ENCODE measurements at places on chromosomes 13 and 19.

GRCh38 chr13:100525453-100526317 is 62.9 kb downstream of the GGACT start:
- DNase-seq, result no peak

GRCh38 chr19:48613024-48613851 is 1.6 kb downstream of the FAM83E start:
- DNase-seq, result no peak

DNA sequence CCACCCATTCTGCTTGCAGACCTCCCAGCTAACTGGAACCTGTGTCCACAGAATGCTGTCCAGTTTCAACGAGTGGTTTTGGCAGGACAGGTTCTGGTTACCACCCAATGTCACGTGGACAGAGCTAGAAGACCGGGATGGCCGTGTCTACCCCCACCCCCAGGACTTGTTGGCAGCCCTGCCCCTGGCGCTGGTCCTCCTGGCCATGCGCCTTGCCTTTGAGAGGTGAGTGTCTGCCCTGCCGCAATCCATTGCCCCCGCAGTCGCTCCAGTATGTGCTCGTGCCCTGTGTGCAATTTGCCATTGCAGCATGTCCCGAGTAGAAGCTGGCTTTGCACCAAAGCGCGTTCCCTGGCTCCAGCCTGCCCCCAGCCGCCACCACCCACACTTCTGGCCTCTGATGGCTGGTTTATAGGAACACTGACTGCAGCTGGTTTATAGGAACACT is 41.9 kb downstream of the CERS4 start:
- no peak for DNase-seq

DNA sequence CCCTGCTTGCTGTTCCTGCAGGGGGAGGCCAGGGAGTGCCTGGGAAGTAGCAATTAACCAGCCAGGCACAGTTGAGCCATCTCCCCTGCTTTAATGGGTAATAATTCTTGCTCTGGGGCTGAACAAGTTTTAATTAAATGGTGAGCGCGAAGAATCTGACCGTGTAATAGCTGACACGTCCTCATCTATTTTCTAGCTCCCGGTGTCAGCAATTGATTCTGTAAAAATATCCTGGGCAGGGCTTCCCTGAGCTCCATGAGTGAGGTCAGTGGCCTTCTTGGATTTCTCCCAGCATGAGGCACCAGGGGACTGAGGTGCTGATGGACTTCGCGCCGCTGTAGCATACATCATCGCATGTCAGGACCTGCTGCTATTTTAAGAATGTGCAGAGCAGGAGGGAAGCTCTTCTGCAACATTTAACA is 26.9 kb downstream of the SIPA1L3 start:
- DNase-seq, result no peak

DNA sequence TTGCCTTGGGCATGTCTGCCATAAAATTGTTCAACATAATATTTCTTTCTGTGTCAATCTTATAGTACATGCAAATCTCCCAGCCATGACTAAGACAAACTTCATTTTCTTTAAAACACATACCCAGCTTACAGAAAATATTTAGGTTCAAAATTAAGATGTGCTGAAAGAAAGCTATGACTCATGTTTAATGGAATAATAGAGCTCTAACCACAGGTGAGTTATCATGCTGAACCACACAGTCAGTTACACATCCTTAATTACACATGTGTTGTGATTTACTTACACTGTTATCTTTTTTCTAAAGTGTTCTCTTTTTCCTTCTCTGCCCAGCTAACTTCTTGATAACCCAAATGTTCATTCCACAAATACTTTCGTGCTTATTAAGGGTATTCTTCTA is 1831.2 kb downstream of the OLFM4 start:
- no peak for DNase-seq

DNA sequence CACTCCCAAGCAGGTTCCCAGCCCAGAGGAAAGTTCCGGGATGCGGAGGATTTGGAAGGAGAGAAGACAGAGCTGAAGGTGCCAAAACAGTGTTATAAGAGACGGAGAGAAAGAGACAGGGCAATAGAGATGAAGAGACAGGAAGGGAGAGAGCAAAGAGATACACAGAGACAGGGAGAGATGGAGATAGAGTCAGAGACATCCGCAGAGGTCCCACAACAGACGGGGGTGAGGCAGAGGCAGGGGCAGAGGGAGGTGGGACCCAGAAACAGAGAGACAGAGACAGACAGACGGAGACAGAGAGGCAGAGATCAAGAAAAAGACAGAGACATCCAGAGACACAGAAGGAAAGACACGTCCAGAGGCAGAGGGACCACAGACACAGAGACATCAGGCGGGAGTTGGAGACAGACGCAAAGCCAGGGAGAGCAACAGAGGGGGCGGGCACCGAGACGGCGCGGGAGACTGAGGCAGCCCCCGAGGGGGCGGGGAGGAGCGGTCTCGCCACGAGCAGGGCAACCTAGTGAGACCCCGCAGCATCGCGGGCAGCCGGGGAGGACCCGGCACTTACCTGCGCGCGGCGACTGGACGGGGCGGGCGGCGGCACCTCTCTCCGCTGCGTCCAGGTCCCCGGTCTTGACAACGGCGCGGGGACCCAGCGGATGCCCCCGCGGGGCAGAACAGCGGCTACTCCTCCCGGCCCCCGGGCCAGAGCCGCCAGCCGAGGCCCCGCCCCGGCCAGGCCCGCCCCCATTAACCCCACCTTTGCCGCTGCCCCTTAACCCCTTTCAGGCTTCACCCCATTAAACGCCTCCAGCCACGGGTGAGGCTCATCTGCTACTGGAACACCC is at the start of gene GPR4:
Gene GPR4 (minus strand): TSS at position 689 of the 851 bp plus-strand sequence. CDS start 10,346 bp downstream, outside the sequence.
- no peak for DNase-seq

GRCh38 chr13:106100171-106100919 is 435.1 kb downstream of the EFNB2 start:
- no peak for DNase-seq

Measured in activated CD4-positive, alpha-beta T cell treated with anti-CD3 and anti-CD28 coated beads, Interleukin-2, amount 50 U/mL, for 48 hours (primary cell).